EL (cell line): ENCODE measurements at places on chromosomes 16 and 17.

DNA sequence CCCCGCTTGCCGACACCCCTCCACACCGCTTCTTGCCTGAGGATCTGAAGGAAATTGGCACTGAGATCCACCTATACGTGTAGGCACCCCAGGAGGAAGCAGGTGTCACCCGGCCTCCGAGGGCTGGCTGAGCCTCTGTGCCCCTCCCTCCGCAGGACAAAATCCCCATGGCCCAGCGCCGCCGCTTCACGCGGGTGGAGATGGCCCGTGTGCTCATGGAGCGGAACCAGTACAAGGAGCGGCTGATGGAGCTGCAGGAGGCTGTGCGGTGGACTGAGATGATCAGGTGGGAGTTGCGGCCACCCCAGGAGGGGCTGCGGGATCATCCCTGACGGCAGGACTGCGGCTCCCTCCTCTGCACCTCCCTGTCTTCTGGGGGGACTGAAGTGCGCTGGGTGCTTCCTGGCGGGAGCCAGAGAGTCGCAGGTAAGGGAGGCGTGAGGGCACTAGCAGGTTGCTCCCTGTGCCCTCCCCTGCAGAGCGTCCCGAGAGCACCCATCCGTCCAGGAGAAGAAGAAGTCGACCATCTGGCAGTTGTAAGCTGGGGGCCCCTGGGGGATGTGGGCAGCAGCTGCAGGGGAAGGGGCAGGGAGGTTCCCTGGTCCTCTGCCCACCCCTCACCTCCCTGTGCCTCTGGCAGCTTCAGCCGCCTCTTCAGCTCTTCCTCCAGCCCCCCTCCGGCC is 9.0 kb downstream of the NME3 start:
- DNase-seq: no peak

DNA sequence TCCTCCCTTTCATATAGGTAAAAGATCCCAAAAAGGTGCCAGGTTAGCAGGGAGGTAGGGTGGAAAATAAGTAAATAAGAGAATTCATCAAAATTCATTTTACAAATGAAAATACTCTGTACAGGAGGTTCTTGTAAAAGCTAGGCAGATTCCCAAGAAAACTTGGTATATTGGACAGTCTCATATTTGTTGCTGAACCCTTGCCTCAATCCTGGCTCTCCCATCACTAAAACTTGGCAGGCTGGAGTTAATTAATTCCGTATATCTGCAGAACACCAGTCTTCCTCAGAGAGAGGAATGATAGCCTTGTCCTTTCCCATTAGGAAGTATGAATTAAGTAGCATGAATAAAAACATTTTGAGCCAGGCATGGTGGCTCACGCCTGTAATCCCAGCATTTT is 66.2 kb upstream of the MTMR4 start:
- DNase-seq: no peak

- DNase-seq: peak; percentile 97
Observed at GRCh38 chr16:54930005-54930868, at the start of gene IRX5. Gene IRX5, plus strand, starts transcription at chr16:54930865. Its CDS starts 334 bp downstream, at chr16:54931199.

- no peak for DNase-seq
Observed at GRCh38 chr17:29571486-29571882, 3.0 kb downstream of the TP53I13 start.

- DNase-seq: no peak
Observed at GRCh38 chr17:81364278-81365147, 30.7 kb upstream of the BAHCC1 start.

DNA sequence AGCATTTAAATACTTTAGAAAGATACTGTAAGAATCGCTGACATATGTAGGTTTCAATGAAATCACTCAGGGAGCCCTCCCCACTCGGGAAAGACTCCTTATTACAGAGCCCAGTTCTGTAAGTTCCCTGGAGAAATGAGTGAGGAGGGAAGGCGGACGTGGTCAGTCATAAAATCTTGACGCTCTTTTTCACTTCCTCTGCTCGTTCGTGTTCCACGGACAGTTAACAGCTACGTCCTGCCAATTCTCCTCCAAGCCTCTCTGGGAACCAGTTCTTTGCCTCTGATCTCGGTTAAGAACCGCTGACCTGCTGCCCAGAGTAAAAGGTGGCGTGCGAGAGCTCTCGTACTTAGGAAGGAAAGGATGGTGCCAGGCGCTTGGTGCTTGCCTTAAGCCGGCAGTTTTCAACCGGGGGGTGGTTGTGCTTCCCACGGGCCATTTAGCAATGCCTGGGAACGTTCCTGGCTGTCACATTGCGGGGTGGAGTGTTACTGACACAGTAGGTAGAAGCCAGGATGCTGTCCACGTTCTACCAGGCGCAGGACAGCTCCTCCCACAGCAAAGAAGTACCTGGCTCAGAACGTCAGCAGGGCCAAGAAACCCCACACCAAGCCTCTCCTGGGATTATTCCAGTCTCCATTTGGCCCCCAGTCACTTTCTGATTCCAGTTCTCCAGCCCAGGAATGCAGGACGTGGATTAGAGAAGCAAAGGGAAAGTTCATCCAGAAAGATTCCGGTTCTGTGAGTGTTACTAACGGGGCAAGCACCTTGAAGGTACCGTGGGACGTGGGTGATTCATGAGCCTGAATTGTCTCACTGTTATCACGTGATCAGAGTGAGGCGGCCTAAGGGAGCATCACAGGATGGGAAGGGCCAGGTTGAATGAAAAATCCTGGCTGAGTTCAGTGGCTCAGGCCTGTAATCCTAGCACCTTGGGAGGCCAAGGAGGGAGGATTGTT is 87.7 kb downstream of the MRM3 start:
- peak; percentile 88 for DNase-seq

- no peak for DNase-seq
Observed at GRCh38 chr16:82360024-82360783, 190.2 kb upstream of the MPHOSPH6 start.

- DNase-seq: no peak
Observed at GRCh38 chr17:70074236-70074830, 692 bp upstream of the KCNJ16 start.

DNA sequence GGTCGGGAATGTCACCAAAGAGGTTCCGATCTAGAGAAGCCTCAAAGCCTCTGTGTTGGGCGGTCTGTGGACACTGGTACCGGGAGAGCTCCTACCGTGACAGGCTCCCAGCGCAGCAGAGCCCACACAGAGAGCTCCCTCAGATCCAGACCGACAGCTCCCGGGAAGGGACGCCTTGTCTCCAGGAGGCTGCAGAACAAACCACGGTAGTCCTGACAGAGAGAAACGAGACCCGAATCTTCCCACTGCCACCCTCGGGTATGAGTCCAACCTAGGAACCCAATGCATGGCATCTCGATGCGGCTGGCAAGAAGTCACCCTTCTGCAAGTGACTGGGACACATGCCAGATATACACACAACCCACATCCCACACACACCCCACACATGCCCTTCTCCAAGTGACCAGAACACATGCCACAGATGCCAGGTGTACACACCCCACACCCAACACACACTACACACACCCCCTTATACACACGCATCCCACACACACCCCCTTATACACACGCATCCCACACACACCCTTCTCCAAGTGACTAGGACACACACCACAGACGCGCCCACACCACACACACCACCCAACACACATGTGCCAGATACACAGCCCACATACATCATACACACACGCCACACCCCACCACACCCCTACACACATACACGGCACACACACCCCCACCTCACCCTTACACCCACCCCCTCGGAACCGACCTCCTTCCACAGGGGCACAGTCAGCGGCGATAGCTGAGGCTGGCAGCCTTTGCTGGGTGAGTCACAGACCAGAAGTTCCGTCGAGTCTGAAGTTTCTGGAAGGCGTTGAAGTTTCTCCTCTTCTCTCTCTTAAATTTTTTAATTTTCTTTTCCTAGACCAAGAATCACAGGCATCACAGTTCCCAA is 15.9 kb upstream of the CYTH1 start:
- DNase-seq: no peak

- no peak for DNase-seq
Observed at GRCh38 chr17:35784895-35785294, 10.5 kb downstream of the MMP28 start.

DNA sequence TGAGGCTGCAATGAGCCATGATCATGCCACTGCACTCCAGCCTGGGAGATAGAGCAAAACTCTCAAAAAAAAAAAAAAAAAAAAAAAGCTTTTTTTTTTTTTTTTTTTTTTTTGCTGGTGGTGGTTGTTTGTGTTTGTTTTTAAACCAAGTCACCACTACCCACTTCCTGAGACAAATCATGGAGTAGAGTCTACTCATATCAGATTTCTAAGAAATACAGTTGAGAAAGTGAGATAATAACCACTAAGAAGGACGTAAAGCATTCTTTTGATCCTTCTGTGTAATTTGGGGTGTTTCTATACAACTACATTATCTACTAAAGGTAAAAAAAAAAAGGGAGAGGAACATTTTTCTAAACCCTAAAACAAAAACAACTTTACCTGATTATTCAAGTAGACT is 38.0 kb downstream of the AXIN2 start:
- no peak for DNase-seq

GRCh38 chr17:80633994-80634566 is 89.4 kb downstream of the RPTOR start:
- no peak for DNase-seq

GRCh38 chr17:36717088-36717487 is 115.7 kb downstream of the MRM1 start:
- no peak for DNase-seq

GRCh38 chr16:20300312-20301097 is 26.8 kb downstream of the GP2 start:
- DNase-seq: peak; percentile 37

DNA sequence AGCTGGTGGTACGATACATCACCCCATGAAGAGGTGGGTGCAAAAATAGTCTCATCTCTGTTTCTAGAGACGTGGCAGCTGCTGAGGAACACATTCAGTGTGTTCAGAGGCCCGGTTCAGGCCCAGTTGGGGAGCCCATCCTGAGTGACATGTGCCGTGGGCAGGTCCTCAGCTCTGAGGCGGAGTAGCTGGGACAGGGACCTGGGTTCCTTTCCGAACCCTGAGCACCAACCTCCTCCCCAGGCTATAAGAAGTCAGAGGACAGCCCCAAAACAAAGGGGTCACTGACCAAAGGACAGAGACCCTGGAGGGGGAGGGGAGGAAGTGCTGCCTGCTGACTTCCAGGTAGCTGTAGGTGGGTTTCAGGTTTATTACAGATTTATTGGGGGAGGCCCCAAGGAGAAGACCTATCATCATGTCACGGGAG is 5.1 kb downstream of the LDHD start:
- no peak for DNase-seq

- DNase-seq: no peak
Observed at GRCh38 chr17:82449131-82449882, 1.2 kb downstream of the CYBC1 start.

DNA sequence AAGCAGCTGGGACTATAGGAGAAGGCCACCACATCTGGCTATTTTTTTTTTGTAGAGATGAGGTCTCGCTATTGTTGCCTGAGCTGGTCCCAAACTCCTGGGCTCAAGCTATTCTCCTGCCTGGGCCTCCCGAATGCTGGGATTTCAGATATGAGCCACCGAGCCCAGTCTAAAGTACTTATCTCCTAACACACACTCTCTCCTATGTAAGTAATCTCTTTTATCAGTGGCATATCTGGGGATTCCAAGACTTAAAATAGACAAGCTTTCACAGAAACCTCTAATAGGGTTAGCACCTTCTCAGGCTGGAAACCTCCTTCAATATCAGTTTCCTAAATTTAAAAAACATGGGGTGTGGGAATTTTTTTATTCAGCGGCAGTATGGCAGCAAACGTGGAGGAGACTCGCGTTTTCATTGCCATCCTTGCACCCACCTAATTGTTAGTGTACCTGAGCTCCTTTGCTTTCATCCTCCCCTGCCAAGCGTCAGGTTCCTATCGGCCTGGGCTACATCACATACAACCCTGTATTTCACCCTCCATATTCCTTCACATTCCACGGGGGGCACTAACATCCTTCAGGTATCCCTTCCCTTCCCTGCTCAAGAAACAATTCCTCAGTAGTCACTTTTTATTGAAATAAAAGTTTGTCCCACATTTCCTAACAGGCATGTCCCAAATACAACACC is 1.1 kb downstream of the EZH1 start:
- no peak for DNase-seq

GRCh38 chr16:80012586-80012985 is 412.0 kb upstream of the MAF start:
- DNase-seq: no peak

GRCh38 chr16:27703121-27703520 is 153.2 kb downstream of the KATNIP start:
- no peak for DNase-seq

DNA sequence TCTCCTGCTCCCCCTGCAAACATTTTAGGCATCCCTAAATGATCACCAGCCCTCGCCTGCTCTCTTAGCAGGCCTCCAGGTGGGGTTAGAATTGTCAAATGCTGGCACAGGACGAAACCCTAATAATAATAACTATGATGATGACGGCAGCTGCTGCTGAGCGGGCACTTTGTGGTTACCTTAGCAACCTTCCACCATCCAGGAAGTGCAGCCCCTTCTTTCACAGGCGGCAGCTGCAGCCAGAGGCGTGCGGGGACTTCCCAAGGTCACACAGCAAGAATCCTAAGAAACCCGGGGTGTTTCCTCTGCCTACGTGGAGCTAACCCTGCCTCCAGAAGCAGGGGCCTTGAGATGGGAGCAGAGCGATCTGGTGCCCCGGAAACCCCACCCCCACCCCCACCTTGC is 22.4 kb upstream of the EIF1 start:
- peak; percentile 82 for DNase-seq
